NCI-H510A treated with DMSO at 0.1 percent for 48 hours (cell line): ENCODE measurements at places on chromosomes 7 and 10.

DNA sequence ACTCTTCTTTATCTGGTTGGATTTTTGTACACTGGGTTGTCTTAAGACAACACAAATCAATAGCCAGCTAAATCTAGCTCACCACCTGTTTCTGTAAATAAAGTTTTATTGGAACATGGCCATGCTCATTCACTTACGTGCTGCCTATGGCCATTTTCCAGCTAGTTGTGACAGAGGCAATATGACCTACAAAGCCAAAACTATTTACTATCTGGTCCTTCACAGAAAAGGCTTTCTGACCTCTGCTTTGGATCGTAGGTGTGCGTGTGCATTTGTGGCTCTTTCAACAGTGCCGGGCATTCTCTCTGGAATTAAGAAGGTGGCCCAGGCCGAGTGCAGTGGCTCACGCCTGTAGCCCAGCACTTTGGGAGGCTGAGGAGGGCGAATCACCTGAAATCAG lies 45.5 kb downstream of the NRAP start:
- DNase-seq = no peak

- DNase-seq = no peak
These were observed 590.0 kb downstream of the LRMDA start for GRCh38 chr10:76021398-76021797.

DNA sequence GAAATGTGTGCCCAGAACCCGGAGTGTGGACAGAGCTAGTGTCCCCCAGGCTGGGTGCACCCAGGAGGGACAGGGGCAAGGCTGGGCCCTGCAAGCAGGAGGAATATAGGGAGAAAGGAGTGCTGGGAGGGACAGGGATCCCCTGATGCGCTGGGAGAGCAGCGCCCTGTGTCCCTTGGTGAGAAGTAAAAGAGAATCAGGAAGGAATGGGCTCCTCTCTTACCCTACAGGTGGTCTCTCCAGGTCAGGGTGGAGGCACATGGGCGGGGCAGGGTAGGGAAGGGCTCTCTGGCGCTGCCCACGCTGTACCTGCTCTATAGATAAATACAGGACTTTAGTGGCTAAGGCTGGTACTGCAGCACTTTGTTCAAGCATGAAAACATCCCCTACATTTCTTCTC lies 753.8 kb downstream of the GRID1 start:
- no peak for DNase-seq

GRCh38 chr7:131995324-131995723 lies 438.9 kb upstream of the PODXL start:
- DNase-seq = no peak

DNA sequence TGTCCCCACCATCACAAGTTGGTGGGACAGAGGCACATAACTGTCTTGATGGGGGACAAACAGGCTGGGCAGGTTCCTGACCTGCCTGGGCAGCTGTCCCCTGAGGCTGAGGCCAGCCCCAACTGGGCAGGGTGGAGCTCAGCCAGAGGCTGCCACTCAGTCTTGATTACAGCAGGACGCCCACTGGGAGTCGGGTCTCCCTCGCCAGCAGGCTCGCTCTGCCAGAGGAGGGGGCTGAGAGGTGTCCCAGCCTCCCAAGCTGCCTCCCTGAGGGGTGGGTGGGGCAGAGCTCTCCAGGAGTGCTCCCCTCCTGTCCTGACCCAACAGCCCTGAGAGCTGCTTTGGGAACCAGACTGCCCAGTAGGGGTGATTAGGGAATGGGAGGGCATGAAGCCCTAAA lies 1.8 kb upstream of the CAMK2G start:
- DNase-seq = no peak

DNA sequence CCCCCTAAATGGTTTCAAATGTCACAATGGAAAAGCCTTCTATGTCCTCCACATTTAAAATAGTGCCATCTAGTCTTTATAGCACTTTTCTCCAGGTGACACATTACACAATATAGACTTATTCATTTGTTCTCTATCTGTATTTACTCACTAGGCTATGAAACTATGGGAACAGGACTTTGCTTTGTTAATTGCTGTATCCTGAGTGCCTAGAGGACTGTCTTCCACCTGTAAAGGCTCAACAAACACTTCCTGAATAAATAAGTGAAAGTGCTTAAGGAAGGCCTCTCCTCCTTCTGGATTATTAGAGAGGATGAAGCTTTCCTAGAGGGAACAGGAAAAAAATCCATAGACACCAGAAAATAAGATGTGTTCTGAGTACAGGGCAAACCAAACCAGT lies 397.6 kb upstream of the LRRN3 start:
- no peak for DNase-seq

GRCh38 chr7:100968650-100969049 lies 715 bp upstream of the MUC12 start:
- no peak for DNase-seq

DNA sequence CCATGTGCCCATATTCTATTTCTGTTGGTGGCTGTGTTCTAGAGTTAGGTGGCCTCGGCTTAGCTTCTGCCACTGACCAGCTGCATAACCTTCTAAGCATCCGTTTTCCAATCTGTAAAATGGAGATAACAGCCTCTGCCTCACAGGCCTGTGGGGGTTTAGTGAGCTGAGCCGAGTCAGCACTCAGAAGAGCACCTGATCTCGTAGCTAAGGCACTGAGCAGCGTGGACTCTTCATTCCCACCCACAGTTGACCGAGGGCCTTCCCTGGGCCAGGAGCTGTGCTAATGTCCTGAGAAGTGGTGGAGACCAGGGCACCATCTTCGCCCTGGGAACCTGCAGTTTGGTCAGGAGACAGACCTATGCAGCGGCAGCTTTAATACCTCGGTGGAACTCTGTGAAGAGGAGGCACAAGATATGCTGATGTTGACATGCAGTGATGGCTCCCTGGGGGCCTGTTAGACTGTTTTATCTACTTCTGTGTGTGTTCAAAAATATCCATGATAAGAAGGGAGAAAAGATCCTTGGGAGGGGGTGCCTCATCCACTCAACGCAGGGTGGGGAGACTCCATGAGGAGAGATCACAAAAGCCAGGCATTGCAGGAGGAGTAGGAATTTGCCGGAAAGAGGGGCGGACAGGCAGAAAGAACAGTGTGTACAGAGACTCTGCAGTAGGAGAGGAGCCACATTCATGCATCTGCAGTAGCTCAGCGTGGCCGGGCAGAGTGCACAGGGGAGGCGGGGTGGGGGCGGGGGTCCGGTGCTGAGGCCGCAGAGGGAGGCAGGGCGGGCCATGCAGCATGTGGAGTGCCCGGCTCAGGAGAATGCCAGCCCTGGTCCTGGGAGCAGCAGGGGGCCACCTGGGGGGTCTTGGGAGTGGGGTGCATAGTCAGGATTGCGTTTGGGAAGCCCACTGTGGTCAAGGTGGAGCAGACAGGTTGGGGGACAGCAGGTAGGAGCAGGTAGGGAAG lies 136.8 kb downstream of the C10orf105 start:
- no peak for DNase-seq

DNA sequence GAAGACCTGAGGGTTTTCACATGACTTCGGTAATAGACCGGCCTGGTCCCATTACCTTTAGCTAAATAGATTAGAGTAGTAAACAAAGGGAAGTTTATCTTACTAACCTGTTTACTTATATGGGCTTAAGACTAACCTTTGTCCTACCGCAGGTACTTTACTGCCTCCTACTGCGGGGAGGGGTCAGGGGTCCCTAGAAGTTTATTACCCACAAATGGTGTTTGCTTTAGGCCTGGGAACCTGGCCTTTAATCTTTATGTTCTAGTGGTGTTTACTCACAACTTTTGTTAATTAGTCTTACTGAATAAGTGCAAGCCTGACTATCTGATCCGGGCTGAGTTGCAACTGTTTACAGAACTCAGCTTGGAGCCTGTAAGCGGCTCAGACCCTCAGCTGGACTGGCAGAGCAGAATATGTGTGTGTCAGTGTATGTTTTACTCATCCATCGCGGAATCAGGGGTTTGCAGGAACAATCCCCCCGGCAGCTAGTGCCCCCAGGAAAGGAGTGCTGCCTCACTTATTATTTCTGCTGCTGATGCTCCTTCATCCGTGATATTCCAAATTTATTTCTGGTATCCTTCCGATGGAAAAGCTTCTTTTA lies 578.9 kb upstream of the SEMA3D start:
- DNase-seq = no peak

DNA sequence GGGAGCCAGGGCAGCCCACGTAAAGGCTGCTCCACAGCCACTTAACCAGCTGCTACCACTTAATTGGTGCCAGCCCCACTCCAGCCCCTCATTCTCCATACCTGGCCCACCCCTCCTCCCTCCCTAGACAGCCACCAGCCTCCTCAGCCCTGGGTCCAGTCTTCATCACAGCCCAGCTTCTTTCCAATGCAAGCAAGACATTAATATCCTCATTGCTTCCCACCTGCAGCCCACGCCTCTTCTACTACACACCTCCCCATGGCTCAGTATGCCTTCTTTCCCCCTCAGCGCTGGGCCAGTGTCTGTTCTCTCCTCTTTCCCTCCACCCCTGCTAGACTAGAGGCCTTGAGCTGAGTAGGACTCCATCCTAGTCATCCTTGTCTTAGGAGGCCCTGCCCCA lies 33.5 kb upstream of the UNC5B start:
- no peak for DNase-seq

DNA sequence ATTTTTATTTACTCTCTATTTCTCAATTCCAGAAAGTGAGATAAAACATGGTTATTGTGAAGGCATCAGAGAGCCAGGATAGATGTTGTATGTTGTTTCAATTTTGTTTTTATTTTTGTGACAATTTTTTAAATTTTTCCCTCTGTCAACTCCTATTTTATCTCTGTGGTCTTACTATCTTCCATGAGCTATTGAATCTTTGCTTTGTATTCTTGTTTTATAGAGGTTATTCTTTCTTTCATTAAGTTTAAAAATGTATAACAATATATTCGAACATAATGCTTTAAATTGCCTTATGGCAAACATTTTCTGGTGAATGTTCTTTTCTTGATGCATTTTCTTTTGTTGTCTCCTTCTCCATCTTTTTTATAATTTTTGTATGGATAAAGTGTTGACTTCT lies 78.4 kb downstream of the POU6F2 start:
- no peak for DNase-seq

DNA sequence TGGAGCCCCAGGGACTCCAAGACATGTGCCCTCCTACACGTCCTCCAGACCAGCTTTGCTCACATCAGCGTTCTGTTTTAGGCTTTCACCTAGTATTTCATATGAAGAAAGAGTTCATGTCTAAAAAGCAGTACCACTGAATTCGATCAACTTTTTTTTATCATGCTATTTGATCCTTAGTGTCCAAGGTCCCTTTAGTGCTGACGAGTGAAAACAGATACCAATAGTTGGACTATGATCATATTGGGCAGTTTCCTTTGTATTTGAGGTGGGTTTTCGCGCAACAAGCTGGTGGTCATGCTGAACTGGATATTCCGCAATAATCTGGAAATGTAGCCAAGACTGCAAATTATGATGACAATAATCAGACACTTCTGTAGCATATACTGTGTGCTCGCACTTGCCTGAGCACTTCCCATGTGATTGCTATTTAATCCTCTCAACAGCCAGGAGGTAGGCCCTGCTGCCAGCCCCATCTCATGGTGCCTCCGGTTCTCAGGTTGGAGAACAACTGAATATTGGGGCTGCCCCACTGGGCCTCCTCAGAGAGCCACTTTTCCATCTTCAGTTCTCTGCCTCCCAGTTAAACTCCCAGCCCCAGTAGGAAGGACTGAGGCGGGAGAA lies 65.9 kb downstream of the RBM20 start:
- no peak for DNase-seq

- DNase-seq = no peak
These were observed 26.6 kb upstream of the PURB start for GRCh38 chr7:44911911-44912310.

- DNase-seq = no peak
These were observed 153.0 kb upstream of the RHEB start for GRCh38 chr7:151672716-151673115.

DNA sequence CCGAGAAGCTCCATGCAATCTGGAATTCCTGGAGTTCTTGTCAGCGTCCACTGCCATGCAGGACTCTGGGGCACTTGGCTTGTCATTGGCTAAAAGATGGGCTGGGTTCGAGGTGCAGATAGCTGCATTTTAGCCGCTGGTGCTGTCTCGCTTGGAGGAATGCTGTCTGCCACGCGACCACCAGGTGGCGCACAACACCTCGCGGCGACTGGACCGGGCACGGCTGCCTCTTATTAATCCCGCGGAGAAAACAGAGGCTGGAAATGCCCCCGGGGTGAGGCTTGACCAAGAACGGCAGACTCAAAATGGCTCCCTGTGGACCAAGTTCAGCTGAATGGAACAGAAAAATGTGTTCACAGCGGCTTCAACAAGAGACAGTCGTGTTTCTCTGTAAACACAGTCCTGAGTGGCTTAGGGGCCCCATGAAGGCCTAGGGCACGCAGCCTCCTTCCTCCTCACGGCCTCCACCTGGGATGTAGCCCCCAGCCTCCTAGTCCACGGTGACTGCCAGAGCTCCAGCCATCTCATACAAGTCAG lies 46.2 kb downstream of the AOC1 start:
- peak; percentile 16 for DNase-seq

DNA sequence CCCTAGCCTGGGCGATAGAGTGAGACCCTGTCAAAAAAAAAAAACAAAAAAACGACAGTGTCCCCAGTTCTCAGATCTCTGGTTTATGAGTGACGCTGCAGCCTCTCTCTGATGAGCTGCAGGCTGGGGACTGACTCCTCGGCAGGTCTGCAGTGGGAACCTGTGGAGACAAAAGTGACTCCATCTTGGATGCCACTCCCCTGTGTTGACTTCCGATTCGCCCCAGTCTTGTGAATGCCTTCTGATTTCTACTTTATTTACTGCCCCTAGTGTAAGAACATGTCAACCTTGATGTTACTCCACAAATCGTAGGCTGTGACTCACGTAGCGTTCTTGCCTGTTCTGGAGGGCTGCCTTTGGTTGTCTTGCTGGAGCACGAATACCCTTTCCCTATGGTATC lies 6.2 kb downstream of the TACR2 start:
- no peak for DNase-seq

- no peak for DNase-seq
These were observed 431.7 kb upstream of the KLF6 start for GRCh38 chr10:4216726-4217125.

DNA sequence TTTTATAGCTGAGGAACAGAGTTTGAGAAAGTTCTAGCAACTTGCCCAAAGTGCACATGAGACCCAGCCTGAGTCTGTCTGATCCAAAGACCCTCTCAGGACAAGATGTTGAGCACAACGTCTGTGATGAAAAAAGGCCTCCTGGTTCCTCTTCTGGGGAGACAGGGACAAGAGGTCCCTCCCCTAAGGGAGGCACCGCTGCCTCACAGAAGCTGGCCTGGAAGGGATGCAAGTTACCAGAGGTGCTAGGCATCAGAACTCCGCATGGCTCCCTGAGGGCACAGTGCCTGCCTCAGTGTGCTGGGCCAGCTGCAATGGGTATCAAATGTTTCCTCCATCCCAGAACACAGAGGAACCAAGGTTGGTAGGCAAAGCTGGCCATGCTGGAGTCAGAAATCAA lies 302.4 kb downstream of the GRID1 start:
- DNase-seq = no peak

GRCh38 chr10:78341953-78342614 lies 308.4 kb downstream of the RPS24 start:
- DNase-seq = no peak

DNA sequence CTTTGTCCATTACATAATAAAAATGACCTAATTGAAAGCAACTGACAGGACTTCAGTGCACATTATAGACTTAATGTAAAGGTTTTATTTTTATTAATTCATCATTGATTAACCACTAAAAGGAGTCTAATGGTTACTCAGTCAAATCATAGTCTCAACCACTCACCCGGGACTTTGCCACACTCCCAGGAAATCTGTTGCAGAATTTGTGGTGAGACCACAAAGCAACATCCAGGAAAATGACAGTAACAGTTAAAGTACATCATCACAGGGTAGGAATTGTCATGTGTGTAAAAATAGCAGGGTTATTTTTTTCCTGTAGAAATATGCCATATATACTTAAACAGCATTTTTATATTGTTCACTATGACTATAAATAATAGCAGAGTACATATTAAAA lies 6.3 kb upstream of the HGF start:
- DNase-seq = no peak
